ENCODE measurements at places on chromosomes 16 and 17.

DNA sequence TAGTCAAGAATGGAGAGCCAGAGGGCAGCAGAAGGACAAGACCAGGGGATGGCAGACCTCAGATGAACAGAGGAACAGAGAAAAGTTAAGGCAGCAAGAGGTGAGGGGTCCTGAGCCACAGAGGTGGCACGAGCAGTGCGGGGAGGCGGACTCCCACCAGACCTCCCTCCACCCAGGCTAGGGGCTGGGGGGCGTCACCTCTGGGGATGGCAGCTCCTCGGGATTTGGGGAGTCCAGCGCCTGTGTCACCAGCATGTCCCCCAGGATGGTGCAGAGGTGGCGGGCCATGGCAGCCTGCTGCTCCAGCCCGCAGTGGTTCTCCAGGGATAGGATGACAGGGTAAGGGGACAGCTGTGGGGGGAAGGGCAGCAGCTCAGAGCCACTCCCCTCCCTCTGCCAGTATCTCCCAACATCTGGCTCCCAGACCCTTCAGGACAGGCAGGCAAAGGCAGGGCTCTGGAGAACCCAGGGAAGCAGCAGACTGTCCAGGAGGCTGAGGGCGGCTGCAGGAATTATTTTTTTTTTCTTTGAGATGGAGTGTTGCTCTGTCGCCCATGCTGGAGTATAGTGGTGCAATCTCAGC lies 15.8 kb downstream of the PLCD3 start:
- DNase-seq = no peak

DNA sequence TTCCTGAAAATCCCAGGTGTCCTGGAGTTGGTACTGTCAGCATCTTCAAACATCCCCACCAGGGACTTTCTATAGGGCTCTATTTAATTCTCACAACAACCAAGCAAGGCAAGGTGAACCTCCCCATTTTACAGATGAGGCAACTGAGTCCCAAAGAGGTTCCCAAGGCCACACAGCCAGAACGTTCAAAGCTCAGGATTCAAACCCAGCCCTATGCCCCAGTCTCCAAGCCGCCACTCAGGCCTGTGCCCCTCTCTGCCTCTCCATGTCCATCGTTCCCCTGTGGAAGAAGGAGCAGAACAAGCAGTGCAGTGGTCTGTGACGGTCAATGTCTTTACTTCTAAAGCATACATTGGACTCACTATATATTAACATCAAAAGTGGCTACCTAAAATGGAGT lies 6.1 kb downstream of the ZNF319 start:
- no peak for DNase-seq

- DNase-seq = no peak
Measured at GRCh38 chr16:29992344-29992967, 3.0 kb downstream of the HIRIP3 start.

DNA sequence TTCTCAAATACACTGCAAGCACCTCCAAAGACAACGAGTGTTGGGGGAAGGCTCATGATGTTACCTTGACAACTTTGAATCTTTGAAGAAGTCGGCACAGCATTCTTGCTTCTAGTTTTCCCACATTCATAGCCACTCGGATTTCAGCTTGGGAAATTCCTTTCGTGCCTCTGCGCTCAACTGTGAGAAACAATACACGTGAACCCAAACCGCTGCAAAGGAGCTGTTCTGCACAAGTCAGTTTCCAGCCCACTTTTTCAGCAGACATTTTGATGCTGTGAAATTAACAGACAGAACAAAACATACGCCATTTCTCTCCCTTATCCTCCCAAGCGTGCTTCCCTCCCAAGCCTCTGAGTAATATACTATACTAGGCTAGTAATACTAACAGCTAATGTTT lies 41.2 kb downstream of the GTF3C1 start:
- no peak for DNase-seq

GRCh38 chr16:24282141-24282540 lies 26.0 kb downstream of the CACNG3 start:
- DNase-seq = no peak

DNA sequence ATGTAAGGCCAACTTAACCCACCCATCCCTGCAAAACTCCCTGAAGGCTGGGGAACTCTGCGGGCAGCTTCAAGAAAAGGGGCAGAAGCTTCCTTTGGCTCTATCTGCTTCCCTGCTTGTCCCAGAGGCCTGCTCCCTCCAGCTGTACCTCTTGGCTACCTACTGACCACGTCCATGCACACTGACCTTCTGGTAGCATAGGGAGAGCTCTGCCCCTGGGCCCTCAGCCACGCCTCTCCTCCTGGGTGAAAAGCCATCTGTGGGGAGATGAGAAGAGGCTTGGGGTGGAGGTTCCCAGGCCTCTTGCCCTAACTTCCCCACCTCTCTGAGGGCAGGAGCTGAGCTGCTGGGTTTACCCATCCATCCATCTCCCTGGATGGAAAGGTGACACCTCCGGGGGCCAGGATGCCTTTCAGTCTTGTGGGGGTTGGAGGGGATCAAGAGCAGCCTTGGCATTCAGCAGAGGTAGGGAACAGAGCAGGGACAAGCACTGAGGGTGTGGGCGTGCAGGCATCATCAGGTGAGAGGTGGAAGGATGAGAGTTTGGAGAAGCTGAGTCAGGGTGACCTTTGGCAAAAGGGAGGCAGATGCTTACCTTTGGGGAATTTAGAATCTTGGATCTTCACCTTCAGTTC lies 23.4 kb upstream of the MFSD6L start:
- no peak for DNase-seq

DNA sequence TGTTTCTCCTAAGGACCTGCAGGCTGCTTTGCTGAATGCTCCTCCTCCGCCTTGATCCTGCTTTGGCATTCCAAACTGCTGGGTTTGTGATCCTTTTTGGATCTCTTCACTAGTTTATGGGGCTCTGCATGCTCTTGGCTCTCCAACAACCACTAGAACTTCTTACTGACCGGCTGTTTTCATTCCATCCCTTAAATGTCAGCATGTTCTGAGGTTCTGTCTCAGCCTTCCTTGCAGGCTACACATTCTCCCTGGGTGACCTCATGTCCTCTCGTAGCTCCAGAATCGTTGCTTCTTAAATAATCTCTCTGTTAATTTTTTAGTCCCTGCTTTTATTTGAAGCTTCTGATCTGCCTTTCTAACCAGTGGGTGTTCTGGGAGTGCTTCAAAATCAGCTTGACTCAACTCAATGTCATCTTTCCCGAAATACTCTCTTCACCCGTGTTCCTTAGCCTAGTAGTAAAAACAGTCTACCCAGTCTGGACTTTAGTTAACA lies 119.0 kb upstream of the HS3ST2 start:
- no peak for DNase-seq

- no peak for DNase-seq
Measured at GRCh38 chr16:74743045-74743667, 31.5 kb downstream of the FA2H start.

DNA sequence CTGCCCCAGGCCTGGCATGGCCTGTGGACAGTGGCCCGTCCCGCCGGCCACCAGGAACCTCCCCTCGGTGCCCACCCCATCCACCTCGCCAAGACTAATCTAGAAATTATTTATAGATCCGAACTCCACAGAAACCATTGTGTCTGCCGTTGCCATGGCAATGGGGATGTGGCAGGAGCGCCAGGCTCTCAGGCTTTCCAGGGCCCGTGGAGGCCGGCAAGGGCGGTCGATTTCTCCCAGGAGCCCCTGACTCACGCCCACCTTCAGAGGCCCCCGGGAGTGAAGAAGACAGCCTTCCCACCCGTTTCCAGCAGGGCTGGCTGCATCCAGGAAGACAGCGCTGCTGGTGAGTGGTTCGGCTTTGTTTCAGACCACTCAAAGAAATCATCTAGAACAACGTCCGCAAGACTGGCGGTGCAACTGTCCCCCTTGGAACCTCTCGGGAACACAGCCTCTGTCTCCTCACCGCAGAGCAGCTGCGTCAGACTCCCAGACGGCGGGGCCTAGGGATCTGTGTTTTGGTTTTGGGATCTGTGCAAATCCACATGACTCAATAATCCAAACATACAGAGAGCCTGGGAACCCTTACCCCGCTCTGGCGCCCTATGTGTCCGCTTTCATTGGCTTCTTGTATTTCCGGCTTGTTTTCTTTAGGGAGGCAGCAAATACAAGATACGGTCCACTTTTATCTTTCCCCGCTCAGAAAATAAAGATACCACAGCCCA lies 48.5 kb upstream of the ZCCHC14 start:
- DNase-seq = no peak

DNA sequence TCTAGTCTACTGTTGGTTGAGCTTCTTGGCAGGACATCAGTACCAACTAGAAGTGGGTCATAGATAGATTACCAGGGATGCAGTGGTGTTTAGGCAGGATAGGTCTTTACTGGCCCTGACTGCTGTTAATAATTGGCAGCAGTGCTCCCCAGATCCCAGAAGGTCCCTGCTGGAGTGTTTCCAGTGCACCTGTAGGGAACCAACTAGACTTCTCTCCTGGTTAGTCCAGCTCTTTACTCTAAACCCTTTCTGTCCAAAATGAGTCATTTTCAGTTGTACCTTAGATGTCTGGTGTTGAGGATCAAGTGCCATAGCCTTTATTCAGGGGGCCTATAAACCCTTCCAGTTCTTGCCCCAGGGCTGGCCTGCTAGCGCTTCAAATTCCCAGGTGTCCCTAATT lies 8.7 kb downstream of the POLR2C start:
- DNase-seq = no peak

GRCh38 chr17:47999582-47999981 lies 28.7 kb downstream of the CDK5RAP3 start:
- DNase-seq = no peak

DNA sequence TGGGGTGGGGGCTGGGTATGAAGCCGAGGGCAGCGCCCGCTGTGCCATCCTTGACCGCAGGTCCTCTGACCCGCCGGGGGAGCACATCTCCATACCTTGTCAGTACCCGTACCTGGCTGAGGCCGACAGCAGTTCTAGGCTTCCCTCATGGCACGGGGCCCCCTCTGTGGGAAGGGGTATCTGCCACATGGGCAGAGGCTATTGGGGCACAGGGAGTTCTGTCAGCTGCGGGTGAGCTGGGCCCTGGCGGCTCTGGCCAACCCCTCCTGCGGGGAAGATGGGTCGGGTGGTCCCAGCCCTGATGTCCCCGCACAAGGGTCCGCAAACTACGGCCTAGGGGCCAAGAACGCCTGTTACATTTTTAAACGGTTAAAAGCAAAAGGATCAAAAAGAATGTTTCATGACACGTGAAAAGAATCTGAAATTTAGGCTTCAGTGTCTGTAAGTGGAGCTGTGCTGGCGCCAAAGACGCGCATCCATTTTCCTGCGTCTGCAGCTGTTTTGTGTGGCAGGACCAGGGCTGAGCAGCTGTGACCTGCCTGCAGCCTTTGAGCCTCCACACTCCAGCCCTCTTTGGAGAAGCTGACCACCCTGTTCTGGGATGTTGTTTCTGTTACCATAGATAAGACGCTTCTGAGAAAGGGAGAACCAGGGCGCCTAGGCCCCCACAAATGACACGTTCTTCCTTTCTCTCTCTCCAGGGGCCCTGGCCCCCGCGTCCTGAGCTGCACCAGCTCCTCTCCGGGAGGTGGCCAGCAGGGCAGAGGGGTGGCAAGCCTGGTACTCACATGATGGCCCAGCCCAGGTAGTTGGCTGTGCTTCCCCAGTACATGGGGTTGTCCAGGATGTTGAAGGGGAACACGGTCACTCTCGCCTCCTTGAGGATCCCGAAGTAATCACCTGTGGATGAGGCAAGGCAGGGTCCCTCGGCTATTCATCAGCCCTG lies 12.7 kb upstream of the RASD1 start:
- DNase-seq = no peak

- DNase-seq = no peak
Measured at GRCh38 chr17:49578952-49579500, 3.4 kb downstream of the NXPH3 start.
